ENCODE measurements at places on chromosomes 12 and 14.

DNA sequence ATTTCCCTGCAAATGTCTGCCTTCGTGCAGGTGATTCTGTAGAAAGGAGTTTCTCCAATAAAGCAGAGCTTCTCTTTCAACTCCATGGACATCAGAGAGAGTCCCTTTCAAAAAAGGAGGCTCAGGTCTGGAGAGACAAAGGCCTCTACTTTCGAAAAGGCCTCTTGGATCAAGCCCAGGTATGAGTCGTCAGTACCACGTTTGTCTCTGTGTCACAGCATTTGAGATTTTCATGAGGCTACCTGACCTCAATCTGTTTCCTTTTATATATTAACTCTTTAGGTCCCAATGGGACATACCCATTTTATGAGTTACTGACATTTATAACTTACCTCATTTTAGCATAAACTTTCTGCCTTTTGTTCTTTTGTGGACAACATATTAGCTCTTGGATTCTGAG is 290.8 kb downstream of the RPAP3 start:
- no peak for DNase-seq

GRCh38 chr12:105978276-105978675 is 160.5 kb downstream of the NUAK1 start:
- no peak for DNase-seq

DNA sequence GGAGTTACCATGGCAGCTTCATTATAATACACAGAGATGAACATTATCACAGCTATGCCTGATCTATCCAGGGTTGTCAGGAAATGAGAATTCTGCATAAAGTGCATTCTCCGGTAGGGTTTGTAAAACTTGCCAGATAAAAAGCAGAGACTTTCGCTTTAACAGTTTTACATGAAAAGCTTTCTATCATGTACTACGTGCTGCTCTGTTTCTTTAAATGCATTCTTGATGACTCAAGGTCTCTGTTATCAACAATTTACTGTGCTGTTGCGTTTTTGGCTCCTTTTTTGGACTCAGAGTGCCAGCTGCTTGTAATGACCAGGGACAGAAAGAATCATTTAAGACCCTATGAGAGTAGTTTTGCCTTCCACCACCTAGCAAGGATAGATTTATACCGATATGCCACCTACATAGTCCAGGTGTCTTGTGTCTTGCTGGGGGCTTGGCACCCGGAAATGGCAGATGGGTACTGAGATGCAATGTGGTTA is 371.2 kb downstream of the BTG1 start:
- DNase-seq = no peak

GRCh38 chr12:31234955-31235867 is 90.7 kb downstream of the SINHCAF start:
- DNase-seq = no peak

DNA sequence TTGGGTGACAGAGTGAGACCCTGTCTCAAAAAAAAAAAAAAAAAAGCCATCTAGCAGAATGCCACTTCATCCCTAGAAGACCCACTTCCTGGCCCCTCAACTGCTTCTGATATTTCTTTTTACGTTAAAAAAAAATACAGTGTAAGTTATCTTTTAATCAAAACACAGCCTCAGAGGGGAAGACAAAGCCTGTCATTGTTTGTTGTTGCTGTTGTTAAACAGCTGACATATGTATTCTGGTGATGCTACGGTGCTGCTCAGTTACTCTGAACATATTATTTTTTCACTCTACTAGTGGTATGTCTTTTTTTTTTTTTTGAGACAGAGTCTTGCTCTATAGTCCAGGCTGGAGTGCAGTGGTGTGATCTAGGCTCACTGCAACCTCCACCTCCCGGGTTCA is 75.4 kb downstream of the PAPLN start:
- no peak for DNase-seq

Measured in stimulated activated CD8-positive, alpha-beta memory T cell treated with anti-CD3 and anti-CD28 coated beads, Interleukin-4, amount 100 ng/mL, for 4 hours (primary cell).